Hematopoietic multipotent progenitor cell treated with erythropoietin and hydrocortisone succinate and interleukin-3 and kit ligand, for 6 days (in vitro differentiated cells): ENCODE measurements at places on chromosomes 11 and 22.

- no peak for DNase-seq
Measured at GRCh38 chr11:38582756-38583155, 1984.7 kb upstream of the RAG2 start.

GRCh38 chr11:76630600-76631281 is 39.8 kb downstream of the LRRC32 start:
- no peak for DNase-seq

- DNase-seq = no peak
Measured at GRCh38 chr11:104219096-104219495, 55.1 kb upstream of the PDGFD start.

DNA sequence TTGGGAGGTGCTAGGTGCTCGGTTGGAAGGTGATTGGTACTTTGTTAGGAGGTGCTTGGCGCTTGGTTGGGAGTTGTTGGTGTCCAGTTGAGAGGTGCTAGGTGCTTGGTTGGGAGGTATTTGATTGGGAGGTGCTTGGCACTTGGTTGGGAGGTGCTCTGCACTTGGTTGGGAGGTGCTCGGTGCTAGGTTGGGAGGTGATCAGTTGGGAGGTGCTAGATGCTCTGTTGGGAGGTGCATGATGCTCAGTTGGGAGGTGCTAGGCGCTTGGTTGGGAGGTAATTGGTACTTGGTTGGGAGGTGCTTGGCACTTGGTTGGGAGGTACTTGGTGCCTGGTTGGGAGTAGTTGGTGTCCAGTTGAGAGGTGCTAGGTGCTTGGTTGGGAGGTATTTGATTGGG is 40.2 kb downstream of the LRP5 start:
- DNase-seq = no peak

- no peak for DNase-seq
Measured at GRCh38 chr22:23038902-23039301, 31.4 kb upstream of the GNAZ start.

- DNase-seq = peak; percentile 46
Measured at GRCh38 chr11:128341280-128342248, 245.8 kb downstream of the ETS1 start.

DNA sequence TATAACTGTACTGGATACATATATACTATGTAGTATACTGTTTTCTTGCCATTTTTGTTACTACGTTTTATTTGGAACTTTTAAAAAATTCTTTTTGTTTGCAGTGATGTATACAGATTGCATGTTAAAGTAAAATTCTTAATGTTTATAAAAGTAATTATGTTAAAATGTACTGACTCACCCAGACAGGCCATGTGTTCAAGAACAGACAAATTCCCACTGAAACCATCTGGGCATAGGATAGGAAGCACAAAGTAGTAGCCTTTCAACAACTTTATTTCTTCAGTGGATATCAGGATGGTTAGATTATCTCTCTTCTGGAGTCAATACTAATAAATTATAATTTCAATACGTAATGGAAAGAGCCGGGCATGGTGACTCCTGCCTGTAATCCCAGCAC is 19.8 kb downstream of the PRMT3 start:
- no peak for DNase-seq

GRCh38 chr11:3375552-3375951 is 3.4 kb downstream of the ZNF195 start:
- no peak for DNase-seq

DNA sequence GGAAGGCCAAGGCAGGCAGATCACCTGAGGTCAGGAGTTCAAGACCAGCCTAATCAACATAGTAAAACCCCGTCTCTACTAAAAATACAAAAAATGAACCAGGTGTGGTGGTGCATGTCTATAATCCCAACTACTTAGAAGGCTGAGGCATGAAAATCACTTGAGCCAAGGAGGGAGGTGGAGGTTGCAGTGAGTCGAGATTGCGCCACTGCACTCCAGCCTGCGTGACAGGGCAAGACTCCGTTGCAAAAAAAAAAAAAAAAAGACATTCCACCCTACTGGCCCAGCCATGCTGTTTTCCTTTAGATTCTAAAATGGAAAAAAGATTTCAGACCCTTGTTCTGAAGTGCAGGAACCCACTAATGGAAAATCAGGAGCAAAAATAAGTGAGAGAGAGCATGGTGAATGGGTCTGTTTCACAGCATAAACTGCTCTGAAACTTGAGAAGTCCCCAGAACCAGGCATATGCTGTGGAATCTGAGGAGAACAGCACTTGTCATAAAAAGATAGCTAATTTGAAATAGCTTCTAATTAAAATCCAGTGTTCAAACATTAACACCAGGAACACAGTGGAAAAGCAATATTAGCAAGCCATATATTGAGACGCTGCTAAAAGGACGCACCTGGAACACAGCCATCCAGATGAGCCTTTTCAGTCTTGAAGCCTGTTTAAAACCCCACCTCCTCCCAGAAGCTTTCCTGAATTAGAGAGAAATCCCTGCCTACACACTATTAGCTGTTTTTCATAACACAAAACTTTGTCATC is 66.3 kb upstream of the CHRM4 start:
- no peak for DNase-seq

DNA sequence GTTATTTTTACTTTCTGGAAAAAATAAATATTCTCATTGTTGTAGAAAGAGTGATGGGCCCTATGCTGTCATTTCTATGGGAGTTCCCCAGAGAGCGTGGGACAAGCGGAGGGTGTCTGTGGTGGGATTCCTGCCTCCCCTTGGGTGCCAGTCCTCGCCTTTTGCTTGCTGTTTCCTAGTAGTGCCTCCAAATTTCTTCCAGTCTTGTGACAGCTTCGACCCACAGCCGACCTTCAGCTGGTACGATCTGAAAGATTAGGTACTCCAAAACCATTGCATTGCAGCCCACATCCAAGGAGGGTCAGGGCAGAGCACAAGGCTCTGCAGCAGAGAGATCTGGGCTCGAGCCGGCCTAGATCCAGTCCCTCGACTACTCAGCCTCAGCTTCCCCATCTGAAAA is 58.9 kb upstream of the EMID1 start:
- DNase-seq = no peak

- DNase-seq = no peak
Measured at GRCh38 chr11:85114786-85115185, 512.4 kb downstream of the DLG2 start.

GRCh38 chr22:19621373-19622060 is 92.8 kb upstream of the SEPTIN5 start:
- DNase-seq = no peak

DNA sequence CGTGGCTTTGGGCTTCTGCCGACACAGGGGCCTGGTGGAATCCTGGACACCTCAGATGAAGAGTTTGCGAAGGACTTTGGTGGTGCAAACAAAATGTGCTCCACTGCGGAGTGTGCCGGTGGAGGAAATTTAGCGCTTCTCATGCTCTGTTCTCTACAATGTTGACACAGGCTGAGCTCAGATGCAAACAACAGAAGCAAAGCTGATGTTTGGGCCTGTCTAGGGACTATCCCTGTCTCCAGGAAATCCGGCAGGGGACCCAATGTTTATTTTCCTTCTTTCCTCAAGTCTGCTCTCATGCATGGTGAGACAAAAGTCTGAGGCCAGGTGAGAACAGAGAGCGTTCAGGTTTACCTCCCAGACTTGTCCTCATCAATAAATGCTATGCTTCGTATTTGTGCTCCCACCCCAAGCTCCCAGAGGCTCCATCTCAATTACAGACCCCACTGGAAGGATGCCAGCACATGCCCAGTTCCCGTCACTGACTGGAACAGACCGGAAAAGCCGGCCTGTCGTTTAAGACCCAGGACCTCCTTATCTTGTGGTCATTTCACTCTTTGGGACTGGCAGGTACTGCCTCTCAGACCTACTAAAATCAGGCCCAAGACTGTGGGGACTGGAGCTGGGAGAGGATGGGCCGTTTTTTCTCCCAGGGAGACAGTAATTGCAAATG is 105.7 kb upstream of the B3GAT1 start:
- no peak for DNase-seq
